ENCODE measurements at places on chromosomes 5 and 9.

- DNase-seq: no peak
Observed at GRCh38 chr9:100307080-100307479, 45.7 kb downstream of the TEX10 start.

DNA sequence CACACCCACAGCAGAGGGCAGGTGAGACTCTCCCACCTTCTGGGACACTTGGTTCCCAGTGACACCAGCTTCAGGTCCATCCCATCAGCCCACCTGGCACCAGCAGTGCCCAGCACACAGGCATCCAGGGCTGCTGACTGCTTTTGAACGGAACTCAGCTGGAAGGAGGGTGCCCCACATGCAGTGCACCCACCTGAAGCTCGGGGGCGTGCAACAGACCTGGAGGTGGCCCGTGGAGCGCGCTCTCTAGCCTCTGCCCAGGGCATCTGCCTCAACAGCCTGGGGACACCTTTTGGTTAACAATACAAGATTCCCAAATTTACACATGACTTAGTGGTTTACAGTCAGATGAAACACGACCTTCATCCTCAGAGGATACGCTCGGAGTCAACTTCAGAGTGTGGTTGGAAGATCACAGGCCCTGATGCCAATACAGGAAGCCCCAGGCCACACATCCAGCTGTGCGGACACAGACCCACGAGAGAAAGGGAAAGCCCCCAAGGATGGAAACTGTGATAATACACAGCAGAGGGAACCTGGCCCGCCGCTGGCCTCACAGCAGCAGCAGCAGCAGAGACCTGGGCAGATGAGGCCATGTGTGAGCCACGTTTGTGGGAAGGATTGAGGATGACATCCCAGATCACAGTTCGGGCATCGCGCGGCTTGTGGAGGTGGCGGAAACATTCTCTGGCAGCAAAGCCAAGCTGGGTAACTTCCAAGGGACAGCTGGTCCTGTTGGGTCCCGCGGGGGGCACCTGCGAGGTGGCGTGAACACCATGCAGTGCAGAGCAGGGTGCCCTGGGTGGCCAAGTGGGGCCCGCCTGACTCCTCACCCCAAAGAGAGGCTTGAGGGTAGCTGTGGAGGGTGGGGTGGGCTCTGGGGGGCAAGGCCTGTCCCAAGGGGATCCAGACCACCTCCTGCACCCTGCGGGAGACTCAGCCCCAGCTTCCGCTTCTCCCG, 64.0 kb downstream of the SECISBP2 start:
- no peak for DNase-seq

GRCh38 chr5:16809395-16810207, 126.5 kb downstream of the MYO10 start:
- DNase-seq: peak; percentile 79

DNA sequence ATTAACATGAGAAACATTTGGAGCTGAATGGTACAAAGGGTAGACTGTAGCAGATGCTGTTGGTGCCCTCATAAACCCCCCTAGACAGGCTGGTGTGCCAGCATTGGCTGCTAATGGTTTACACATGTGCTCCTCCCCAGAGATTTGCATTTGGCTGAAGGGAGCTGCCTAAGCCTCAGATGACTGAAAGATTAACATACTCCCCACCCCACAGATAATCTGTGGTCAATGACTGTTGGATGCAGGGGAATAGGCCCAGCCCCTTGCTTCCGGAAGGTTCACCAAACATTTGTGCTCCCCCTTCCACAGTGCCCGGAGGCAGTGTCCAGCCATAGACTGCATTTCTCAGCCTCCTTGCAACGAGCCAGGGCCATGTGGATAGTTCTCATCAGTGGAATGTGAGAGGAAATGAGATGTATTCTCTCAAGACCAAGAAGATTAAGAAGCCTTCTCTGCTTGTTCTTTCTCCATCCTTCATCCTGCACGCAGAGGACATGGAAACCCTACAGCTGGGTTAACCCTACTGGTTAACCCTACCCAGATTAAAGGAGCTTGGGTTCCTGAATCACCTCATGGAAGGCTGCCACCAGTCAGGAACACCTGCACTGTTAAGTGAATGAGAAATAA, 79.6 kb downstream of the PHAX start:
- DNase-seq: no peak

- DNase-seq: no peak
Observed at GRCh38 chr9:131310833-131311554, 21.5 kb downstream of the PLPP7 start.

GRCh38 chr5:181120306-181120705, 10.7 kb downstream of the OR2V1 start:
- no peak for DNase-seq

DNA sequence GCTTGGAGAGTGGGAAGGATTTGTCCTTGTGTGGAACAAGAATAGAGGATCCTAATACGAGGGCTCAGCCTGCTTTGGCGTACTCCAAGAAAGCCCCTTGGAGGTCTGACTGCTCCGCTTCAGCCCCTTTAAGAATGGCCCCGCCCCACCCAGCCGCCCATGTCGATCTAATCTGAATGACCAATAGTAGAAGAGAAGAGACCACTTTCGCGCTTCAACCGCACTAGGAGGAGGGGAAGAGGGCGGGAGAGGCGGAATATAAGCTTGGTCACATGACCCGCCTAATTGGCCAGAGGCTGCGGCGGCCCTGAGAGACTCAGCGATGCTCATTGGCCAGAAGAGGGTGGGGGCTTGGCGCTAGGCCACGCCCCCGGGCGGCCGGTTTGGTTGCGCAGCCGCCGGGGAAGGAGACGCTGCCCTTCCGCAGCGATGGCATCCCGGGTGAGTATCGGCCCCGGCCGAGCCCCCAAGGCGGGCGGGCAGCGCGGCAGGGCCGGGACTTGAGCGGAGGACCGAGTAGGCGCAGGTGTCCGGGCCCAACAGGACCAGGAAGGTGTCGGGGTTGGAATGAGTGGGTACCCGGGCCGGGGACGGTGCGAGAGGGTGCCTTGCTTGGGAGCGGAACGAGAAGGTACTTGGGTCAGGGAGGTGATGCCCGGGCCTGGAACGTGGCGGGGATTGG, at the start of gene MIGA2:
Gene MIGA2, plus strand, starts transcription at position 386 of the 682 bp plus-strand sequence. CDS start 3,969 bp downstream, outside the sequence.
- peak; percentile 100 for DNase-seq

GRCh38 chr9:92482329-92482728, at the start of gene ASPN:
TSS of gene ASPN (minus strand) at chr9:92482506.
- no peak for DNase-seq

- DNase-seq: peak; percentile 26
Observed at GRCh38 chr5:36389245-36389644, 87.5 kb upstream of the RANBP3L start.

- DNase-seq: no peak
Observed at GRCh38 chr5:136058039-136058971, 29.5 kb downstream of the TGFBI start.
